ENCODE measurements at places on chromosomes 4 and X.

DNA sequence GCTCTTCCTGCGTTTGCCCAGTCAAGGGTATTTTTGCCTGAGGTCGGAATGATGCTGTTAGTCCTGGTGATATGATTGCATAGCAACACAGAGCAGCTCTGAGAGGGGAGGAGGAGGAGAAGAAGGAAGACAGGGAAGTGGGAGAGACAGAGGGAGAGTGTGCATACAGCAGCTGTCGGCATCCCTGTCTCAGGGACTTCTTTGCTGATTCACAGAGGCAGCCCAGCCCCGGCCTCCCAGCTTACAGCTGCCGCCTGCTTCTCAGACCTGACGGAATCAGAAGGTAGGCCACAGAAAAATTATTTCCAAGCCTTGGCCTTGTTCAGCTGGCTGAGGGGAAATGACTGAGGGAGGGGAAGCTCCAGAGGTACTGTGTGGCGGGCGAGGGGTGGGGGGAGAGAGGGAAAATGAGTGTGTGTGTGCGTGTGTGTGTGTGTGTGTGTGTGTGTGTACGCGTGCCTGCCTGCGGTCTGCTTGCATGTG is 319 bp downstream of the DRP2 start:
- DNase-seq = no peak

DNA sequence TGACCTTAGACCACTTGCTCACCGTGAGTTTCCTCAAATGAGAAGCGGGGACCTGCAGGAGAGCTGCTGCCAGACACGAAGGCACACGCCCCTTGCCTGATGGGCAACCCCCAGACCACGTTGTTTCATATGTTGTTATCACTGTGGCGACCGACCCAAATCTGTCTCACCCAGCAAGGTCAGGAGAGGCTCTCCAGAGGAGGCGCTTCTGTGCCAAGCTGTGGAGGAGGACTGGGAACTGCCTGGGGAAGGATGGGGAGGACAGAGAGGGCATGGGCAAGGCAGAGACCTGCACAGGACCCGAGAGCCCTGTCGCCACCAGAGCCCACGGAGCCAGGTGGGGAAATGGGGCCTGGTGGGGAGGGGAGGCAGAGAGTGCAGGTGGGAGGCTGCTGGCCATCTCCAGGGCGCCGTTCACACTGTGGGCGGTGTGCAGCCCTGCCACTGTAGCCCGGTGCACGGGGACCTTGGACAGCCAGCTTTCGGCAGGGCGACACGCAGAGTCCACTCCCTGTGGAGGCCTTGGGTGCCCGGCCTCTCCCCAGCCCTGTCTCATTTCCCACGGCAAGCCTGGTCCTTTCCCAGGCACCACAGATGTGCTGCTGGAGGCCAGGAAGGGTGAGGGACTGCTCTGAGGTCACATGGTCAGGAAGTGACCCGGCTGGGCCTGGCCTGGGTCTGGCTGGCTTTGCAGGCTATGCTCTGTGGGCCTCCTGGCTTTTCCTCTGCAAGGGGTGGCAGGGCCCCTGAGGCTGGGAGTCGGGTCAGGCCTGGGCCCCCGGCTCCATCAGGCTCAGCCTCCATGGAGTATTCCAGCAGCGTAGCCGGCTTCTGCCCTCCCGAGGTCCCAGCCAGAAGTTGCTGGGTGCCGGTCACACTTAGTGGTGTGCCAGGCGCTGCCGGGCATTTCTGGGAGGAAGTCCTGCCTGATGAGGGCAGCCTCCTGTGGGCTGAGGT is 3.2 kb downstream of the HTRA3 start:
- DNase-seq = no peak

DNA sequence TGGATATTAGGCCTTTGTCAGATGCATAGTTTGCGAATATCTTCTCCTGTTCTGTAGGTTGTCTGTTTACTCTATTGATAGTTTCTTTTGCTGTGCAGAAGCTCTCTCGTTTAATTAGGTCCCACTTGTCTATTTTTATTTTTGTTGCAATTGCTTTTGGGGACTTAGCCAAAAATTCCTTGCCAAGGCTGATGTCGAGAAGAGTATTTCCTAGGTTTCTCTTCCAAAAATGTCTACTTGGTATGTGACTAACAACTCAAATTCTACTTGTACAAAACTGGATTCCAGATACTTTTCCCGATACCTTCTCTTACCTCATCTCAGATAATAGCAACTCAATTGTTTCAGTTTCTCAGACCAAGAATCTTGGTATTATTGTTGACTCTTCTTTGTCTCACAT is 142.4 kb upstream of the GLRA2 start:
- no peak for DNase-seq

DNA sequence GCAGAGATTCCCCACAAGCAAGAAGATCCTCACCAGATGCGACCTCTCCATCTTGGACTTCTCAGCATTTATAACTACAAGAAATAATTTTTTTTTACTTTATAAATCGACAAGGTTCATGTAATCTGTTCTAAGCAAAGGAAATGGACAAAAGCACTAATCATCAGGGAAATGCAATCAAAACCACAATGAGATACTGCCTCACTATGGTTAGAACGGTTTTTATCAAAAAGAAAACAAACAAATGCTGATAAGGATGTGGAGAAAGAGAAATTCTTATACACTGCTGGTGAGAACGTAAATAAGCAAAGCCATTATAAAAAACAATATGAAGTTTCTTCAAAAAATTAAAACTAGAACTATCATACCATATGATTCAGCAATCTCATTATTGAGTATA is 1382.6 kb downstream of the ARAP2 start:
- DNase-seq = no peak

DNA sequence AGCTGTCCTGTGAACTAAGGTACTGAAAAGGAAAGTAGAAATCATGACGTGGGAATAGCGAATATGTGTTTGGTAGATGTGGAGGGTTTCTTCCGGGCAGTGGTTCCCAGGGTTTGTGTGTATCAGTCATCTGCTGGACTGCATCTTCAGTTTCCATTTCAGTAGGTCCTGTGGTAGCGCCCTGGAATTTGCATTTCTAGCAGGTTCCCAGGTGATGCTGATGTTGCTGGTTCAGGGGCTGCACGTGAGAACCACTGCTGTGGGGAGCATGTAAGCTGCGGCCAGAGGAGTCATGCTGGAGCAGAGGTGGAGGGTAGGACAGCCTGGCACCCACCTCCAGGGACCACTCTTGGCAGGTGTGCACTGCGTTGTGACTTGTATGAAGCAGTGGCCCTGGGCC is 47.1 kb downstream of the ARHGAP10 start:
- no peak for DNase-seq
